Activated T-helper 17 cell treated with anti-CD3 and anti-CD28 coated beads, Interleukin-2, amount 50 U/mL, for 72 hours (primary cell): ENCODE measurements at places on chromosomes 7 and 10. TPM values are rescaled to one million over a fixed set of nuclear protein-coding genes. Genes with fewer than 3 reads are reported as not detected.

The CCDC172 gene
- not detected for total RNA-seq

The LBX1 gene
- total RNA-seq: not detected

The CTAGE6 gene
- total RNA-seq: 10.0 TPM

The PARD3 gene
- total RNA-seq: 0.13 TPM

The PAPSS2 gene
- 4.3 TPM for total RNA-seq

The BMS1 gene
- 15.8 TPM for total RNA-seq

The PIK3CG gene
- 25.7 TPM for total RNA-seq

The ERLIN1 gene
- 19.1 TPM for total RNA-seq

The OR2A1 gene
- total RNA-seq: 0.05 TPM

The CPN1 gene
- total RNA-seq: not detected

The TUBAL3 gene
- total RNA-seq: not detected

The OPALIN gene
- total RNA-seq: not detected

The SLC16A12 gene
- not detected for total RNA-seq

DNA sequence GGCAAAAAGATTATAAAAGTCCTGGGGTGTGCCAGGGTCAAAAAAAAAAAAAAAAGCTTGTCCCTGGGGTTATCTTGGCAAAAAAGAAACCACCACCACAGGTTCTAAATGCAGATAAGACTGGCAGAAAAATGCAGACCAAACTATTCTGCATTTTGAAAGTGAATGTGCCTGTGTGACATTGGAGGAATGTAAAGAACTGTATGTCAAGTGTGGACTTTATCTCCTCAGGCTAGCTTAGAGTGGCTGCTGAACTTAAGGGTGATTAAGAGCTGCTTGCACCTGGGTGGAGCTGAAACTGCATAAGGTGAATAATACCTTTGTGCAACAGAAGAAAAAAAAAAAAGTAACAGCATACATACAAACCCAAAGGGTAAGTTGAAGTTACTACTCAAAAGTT lies 1.3 kb upstream of the NAPEPLD start:
- no peak for ATAC-seq

DNA sequence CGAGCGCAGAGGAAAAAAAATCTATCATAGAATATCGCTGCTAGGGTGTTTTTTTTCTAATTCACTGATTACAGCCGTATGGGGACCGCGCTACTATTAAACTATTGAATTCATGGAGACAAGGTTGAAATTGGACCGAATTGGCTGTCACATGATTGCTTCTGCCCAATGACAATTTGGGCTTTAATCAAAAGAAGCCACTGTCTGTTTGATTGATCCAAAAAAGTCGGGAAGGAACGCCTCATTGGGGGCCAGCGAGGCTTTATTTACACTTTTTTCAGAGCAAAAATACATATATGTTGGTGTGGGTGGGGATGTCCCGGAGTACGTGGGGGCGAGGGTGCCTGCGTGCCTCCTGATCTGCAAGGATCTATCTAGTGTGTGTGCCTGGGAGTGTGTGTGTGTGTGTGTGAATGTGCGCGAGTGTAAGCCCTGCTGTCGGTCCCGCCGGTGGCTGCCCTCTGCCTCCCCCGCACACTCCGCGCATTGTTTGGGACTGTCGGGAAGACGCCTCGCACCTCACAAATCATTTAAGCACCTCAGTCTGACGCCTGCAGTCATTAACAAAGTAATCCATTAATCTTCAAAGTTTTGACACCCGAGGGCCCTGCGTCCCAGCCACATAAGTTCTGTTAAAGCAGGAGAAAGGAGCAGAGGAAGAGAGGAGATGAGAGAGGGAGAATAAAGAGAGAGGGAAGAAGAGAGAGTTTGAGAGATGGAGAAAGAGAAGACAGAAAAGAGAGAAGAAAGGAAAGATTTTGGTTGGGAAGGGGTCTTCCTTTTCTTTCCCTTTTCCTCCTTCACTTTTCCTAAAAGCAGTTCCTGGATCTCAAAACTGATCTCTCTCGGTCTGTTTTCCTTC lies at the start of gene HOXA2:
Gene HOXA2 (minus strand): TSS at position 103 of the 862 bp plus-strand sequence. CDS start 183 bp downstream, outside the sequence.
- ATAC-seq: no peak

GRCh38 chr10:51260376-51260775 lies 186.1 kb downstream of the PRKG1 start:
- no peak for ATAC-seq

DNA sequence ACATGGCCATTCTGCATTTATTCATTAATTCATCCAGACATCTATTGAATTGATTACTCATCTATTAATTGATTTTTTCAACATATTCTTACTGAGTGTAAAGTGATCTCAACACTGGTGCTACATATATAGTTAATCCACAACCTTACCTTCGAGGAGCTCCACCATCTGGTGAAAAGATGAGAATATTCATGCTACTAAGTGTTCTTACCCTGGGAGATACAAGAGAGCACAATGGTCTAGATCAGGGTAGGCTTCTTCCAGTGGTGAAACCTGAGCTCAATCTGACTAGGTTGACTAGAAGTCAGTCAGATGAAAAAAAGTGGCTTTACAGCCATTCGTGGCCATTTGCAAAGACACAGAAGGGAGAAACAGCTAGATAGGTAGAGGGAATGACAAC lies 507.4 kb downstream of the ANKRD7 start:
- no peak for ATAC-seq

DNA sequence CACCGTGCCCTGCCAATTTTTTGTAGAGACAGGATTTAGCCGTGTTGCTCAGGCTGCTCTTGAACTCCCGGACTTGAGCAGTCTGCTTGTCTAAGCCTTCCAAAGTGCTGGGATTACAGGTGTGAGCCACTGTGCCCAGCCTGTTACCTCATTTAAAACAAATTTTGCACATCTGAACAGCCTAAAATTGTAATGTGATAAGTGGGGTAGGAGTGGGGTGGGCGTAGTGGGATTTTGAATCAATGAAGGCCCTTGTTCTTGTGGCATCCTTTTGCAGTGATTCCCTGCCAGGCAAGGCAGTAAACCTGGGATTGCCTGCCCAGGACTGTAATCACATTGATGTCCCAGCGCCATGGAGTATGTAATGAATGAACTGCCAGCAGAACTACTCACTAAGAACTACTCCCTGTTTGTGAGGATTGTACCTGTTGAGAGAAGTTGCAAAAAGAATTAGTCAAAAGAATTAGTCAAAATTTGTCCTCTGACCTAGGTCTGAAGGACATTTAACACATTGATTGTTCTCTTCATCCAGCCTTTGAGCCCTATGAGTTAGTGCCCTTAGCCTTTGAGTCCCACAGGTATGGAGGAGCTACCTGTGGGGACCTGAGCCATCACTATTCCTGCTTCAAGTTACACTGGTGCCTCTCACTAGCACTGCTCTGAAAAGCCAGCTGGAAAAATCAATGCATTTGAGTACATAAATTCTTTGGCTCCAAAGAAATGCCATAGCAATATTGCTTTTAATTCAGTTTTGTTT lies 5.3 kb downstream of the RPS24 start:
- ATAC-seq: no peak

- ATAC-seq: no peak
Measured at GRCh38 chr7:132770055-132770454, 193.8 kb upstream of the PLXNA4 start.

- ATAC-seq: no peak
Measured at GRCh38 chr10:117132751-117133231, 5.3 kb downstream of the VAX1 start.

DNA sequence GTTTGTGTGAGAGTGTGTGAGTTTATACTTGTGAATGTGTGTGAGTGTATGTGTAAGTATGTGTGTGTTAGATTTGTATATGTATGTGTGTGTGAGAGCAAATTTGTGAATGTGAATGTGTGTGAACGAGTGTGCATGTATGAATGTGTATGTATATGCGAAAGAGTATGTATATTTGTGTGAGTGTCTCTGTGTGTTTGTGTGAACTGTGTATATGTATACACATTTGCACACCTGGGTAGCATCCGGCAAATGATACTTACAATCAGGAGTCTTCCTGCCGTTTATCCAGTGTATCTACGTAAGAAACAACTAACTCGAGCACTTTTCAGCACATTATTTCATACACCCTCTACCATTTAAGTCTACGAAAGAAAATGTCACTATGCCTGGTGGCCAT lies 487.4 kb downstream of the TNS3 start:
- ATAC-seq: no peak

GRCh38 chr7:133910761-133911160 lies 216.4 kb upstream of the LRGUK start:
- no peak for ATAC-seq

GRCh38 chr7:77454802-77455201 lies 38.7 kb upstream of the GSAP start:
- ATAC-seq: no peak

GRCh38 chr7:101782476-101782875 lies 35.0 kb upstream of the CUX1 start:
- ATAC-seq: no peak

DNA sequence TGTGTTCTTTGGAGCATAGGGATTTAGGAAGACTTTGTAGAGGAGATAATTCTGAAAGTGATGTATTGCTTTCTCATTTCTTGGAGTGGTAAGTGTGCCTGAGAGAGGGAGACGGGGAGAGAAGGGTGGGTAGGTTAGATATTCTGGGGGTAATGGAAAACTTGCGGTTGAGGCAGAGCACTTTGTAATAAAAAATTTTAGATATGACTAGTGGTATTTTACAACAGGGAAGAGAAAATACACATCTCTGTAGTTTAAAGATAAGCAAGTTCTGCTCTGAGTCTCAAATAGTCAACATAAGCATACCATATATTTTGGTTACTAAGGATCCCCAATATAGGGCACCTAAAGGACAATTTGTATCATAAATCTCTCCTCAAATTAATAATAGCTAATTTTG lies 6.6 kb downstream of the VPS50 start:
- ATAC-seq: no peak

- ATAC-seq: no peak
Measured at GRCh38 chr10:86087716-86088115, 278.9 kb downstream of the GRID1 start.

DNA sequence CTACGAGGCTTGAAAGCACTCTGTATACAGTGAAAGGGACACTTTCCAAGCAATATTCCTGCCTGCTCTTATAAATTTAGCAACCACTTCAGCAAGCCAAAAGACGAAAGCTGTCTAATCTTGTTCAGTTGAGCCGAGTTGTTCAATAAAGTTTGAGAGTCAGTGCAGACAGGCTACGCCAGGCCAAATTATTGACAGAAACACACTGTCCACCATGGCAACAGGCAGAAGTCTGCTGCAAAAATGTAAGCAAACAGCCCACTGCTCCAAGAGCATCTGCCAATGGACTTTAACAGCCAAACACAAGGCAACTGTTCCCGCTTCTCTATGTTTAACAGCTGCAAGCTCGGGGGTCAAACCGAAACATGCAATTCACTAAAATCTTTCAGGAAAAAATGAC lies 85.7 kb downstream of the GLI3 start:
- ATAC-seq: no peak

- ATAC-seq: no peak
Measured at GRCh38 chr10:96636551-96636950, 49.7 kb upstream of the TM9SF3 start.

DNA sequence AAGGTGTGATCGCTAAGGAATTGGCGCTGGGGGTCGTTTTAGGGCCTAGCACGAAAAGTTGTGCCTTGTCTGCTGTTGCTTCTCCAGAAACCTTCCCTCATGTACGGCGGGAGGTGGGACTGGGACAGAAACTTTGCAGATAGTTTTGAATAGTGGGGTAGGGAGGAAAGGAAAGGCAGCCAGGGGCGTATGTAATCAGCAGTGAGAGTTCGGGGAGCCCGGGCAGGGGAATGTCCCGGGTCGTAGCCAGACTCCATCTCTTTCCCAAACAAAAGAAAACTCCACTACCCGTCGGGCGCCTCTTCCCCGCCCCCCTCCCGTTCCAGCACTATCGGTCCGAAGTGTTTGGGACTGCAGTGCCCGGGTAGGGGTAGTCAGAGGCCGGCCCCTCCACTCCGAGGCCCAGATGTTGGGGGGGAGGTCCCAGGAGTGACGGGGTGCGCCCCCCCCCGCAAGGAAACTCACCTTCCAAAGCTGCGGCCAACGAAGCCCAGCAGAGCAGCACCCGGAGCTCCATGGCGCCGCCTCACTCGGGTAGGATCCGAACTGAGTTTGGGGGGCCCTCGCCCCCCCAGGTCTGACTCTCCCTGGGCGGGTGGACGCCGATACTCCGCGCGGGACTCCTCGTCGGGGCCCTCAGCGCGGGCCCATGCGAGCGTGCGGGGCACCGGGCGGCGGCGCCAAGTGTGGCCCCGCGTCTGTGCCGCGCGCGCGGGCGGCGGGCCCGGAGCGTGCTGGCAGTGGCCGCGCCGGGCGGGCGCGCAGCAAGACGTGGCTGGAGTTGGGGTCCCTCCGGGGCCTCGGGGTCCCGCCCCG lies 601 bp downstream of the EPHB4 start:
- peak; percentile 12 for ATAC-seq

- ATAC-seq: no peak
Measured at GRCh38 chr7:24894429-24895221, 85.4 kb downstream of the OSBPL3 start.

DNA sequence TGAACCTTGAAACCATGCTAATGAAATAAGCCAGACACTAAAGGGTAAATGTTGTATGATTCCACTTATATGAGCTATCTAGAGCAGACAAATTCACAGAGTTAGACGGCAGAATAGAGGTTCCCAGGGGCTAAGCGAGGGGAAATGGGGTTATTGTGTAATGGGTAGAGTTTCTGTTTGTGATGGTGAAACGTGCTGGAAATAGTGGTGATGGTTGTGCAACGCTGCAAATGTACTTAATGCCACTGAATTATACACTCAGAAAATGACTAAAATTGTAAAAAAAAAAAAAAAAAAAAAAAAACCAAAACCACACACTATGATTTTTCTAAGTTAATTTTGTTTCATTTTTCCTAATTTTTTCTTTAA lies 30.0 kb downstream of the SFXN4 start:
- no peak for ATAC-seq

DNA sequence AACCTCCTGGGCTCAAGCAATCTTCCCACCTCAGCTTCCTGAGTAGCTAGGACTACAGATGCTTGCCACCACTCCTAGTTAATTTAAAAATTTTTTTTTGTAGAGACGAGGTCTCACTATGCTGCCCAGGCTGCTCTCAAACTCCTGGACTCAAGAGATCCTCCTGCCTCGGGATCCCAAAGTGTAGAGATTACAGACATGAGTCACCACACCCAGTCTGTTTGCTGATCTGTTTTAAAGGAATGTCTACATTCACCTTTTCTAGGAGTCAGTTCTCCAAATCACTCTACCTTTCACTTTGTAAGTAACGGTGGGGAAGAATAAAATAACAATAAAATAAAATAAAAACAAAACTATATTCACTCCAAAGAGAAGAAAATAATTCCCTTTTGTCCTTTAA lies 86.6 kb upstream of the AGBL3 start:
- ATAC-seq: no peak

- no peak for ATAC-seq
Measured at GRCh38 chr7:25009257-25009656, 29.3 kb upstream of the OSBPL3 start.

GRCh38 chr10:117425974-117426566 lies 50.8 kb upstream of the PDZD8 start:
- ATAC-seq: no peak

- ATAC-seq: no peak
Measured at GRCh38 chr7:94971051-94971867, 63.9 kb downstream of the PPP1R9A start.

- no peak for ATAC-seq
Measured at GRCh38 chr7:158992759-158993158, 136.4 kb downstream of the DYNC2I1 start.
